ENCODE measurements at places on chromosomes 4 and X.

DNA sequence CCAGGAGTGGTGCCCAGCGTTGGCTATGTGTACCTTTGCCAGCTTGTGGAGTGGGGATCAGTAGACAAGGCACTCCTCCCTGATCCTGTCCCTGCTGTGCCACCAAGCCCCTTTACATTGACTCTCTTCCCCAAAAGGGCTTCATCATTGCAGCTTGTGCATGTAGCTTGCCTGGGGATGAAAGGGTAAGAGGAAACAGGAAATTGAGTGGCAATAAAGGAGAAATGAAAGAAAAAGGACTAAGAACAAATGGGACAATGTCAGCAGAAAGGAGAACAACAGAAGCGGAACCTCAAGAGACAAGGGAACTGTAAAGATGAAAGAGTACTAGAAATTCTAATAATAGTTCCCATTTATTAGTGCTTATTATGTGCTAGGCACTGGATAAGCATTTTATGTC lies 8.7 kb upstream of the IL13RA1 start:
- no peak for DNase-seq

DNA sequence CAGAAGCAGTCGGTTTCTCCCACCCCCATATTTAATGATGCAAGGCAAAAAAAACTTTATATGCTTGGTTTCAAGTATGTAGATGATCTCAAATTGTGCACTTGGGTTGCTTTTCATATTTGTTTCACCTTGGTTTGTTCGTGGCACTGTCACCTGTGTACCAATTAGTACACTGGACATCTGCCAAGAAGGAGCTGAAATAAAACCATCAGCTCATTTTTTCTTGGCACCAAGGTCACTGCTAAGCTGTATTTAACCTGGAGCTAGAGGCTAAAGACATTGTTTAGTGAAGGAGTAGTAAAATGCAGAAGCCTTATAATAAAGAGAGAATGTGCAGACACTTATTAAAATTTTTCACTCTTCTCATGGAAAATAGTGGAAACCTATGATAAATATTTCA lies 430.8 kb downstream of the ARHGAP24 start:
- no peak for DNase-seq

GRCh38 chrX:120365320-120365719 lies 3.4 kb downstream of the ATP1B4 start:
- no peak for DNase-seq

DNA sequence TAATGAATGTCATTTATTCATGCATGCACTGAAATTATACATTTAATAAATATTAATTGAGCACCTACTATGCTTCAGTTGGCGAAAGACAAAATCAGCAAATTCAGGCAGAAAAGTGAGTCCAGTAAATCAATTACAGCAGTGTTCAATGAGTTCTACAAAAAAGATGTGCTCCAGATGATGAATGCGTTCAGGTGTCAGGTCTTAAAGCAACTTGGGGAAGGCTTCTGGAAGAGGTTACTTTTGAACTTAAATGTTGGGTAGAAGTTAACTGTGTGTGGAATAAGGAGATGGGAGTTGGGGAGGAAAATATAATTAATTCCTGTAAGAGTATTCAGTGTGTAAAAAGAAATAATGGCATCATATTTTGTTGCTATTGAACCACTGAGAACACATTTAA lies 79.0 kb downstream of the SLC7A11 start:
- DNase-seq = no peak

- DNase-seq = no peak
Measured at GRCh38 chr4:98625399-98625798, 33.0 kb downstream of the TSPAN5 start.

- no peak for DNase-seq
Measured at GRCh38 chr4:4980621-4981230, 38.5 kb downstream of the CYTL1 start.

DNA sequence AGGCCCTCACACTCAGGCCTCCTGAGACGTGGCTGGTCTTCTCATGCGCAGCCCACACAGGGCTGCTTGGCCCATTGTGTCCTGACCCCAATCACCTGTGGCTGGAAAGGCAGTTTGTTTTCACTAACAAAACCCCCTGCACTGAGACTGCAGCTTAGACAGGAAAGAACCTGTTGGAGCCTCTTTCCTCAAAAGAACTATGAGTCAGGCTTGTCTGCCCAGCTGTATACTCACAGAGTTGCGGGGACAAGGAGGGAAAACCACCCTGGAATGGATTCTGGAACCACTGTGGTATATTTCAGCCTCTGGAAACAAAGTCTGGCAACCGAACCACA lies 5.2 kb upstream of the TMEM156 start:
- no peak for DNase-seq

- DNase-seq = no peak
Measured at GRCh38 chr4:184528051-184528450, 53.7 kb upstream of the IRF2 start.
